Stimulated activated CD8-positive, alpha-beta memory T cell treated with anti-CD3 and anti-CD28 coated beads, Interleukin-7, amount 100 ng/mL, for 4 hours (primary cell): ENCODE measurements at places on chromosomes 12 and 14.
A peak's percentile ranks its signal among the peaks of the same experiment; 100 is the strongest.

DNA sequence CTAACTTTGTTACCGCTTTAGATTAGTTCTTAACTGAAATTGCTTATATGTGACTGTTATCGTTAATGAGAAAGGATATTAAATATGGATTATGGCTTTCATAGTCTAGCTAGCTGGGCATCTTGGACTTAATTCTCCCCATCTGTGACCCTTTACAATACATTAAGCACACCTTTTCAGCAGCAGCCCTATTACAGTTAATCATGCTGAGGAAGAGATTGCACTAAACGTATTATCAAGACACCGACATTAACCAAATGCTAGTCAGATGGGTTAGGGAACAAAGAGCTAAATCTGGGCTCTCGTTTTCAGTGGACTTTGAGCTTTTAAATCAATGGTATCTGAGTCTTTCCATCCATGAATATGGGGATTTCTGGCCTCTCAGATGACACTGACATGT is 447.5 kb upstream of the DCN start:
- no peak for DNase-seq

- DNase-seq = no peak
Measured at GRCh38 chr12:93273834-93274564, 103.7 kb upstream of the NUDT4 start.

GRCh38 chr14:78335531-78335930 is 165.4 kb downstream of the NRXN3 start:
- DNase-seq = no peak

GRCh38 chr12:40038619-40039018 is 67.3 kb downstream of the SLC2A13 start:
- no peak for DNase-seq

DNA sequence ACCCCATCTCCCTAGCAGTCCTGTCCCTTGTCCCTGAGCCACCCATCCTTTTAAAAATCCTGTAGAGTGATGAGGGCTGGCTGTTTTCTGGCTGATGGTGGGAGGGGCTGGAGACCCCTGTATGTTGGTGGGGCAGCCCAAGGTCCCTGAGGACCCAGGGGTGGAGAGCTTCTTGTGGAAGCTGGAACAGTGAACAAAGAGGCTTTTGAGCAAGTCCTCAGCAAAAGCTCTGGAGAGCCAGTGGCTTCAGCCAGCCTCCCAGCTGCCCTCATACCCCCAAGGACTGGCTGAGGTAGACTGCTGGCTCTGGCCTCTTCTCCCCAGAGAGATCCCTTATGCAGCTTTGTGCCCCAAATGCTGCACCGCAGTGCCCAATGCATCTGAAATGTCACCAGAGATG is 29.2 kb upstream of the COL2A1 start:
- no peak for DNase-seq

GRCh38 chr12:65885312-65885711 is 61.0 kb downstream of the HMGA2 start:
- no peak for DNase-seq

DNA sequence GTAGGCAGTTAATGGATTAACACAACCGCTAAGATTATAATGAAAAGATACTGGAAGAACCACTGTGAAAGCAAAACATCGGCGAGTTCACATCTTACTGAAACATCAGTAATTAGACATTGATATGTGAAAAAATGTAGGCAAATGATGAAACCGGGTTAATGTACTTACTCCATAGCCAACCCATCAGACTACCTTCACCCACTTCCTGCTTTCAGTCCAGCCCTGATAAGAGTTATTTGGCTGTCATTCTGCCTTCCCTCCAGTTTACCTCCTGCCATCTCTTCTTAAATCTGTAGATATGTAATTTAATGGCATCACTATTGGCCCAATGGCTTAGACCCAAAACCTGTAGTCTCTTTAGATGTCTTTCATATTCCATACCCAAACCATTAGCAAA is 46.0 kb upstream of the LGR5 start:
- no peak for DNase-seq

DNA sequence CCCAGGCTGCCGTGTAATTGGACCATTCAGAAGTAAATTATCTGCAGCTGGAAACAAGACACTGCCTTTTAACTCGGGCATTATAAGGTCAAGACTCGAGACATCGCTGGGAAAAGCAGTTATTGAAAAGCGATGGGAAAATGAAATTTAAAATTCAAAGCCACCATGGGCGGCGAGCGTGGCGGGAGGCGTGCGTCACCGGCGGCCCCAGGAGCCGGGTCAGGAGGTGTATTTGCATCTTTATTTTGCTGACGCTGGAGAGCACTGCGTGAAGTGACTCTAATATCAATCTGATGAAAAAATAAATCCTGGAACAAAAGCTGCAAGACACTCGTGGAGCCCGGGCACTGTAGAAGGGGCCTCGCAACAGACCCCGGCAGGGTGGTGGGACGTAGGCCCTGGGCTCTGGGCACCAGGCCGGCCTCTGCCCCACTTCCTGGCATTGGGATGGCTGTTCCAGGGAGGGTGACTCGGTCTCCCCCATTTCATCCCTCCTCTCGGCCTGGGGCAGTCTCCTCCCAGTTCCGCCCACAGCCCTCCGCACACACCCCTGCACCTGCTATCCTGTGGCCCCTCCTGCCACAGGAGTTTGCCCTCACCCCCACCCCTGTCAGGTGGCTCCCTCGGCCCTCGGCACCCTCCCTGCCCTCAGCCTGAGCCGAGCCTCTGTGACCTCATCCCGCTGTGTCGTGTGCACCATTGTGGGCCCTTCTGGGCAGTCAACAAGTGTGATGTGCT is 196.2 kb downstream of the KIF26A start:
- no peak for DNase-seq

DNA sequence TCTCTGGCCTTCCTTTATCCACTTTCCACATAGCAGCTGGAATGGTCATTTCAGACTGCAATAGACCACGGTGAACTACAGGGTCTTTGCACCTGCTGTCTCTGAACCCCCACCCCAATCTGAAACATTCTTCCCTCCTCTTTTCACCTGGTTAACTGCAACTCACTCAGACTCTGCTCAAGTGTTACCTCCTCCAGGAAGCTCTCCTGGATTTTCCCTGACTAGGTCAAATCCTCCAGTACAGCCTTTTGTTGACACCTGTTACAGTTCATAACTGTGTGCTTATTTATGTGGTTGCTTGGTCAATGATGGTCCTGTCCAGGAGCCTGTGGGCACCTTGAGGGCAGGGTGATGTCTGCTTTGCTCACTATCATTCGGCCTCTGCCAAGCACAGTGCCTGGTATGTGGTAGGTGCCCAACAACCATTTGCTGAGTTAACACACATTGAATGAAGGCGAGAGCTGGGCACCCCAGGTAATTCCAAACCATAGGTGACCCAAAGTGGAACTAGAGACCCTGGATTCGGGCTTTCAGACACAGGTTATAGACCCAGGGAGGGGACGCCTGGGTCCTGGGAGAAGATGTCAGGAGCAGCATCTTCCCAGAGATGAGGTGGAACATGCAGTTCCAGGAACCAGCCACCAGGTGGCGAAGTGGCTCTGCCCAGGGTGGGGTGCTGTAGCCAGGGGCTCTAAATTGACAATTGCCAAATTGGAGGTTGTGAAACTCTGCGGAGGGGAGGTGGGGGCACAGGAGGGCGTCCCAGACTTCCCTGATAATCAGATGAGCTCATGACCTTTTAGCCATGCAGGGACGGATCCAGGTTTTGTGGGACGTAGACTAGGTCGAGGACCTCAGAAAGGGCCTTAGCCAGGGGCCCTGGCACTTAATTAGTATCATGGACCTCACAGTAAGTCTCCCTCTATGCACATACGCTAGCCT is 28.1 kb downstream of the TRPV4 start:
- peak; percentile 45 for DNase-seq

DNA sequence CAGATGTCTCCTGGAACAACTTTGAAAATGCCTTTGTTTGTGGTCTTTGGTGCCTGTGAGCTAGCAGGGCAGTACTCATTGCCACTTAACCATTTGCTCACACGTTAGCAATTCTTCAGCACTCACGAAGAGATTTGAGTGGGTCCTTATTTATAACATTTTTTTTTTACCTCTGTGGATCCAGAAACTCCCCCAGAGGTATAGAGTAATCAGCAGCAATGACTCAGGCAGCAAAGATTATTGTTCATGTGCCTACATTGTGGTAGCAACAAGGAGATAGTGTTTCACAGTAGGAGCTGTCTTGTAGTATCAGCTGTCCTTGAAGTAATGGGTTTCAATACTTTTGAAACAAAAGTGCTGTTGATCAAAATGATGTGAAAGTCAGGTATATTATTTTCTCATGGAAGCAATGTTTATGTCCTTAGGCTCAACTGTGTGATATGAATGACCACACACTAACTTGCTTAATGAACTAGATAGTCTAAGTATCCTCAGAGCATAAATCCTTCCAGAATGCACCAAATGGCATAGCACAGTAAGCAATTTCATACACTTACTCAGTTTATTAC is 304.1 kb downstream of the EGLN3 start:
- DNase-seq = no peak

DNA sequence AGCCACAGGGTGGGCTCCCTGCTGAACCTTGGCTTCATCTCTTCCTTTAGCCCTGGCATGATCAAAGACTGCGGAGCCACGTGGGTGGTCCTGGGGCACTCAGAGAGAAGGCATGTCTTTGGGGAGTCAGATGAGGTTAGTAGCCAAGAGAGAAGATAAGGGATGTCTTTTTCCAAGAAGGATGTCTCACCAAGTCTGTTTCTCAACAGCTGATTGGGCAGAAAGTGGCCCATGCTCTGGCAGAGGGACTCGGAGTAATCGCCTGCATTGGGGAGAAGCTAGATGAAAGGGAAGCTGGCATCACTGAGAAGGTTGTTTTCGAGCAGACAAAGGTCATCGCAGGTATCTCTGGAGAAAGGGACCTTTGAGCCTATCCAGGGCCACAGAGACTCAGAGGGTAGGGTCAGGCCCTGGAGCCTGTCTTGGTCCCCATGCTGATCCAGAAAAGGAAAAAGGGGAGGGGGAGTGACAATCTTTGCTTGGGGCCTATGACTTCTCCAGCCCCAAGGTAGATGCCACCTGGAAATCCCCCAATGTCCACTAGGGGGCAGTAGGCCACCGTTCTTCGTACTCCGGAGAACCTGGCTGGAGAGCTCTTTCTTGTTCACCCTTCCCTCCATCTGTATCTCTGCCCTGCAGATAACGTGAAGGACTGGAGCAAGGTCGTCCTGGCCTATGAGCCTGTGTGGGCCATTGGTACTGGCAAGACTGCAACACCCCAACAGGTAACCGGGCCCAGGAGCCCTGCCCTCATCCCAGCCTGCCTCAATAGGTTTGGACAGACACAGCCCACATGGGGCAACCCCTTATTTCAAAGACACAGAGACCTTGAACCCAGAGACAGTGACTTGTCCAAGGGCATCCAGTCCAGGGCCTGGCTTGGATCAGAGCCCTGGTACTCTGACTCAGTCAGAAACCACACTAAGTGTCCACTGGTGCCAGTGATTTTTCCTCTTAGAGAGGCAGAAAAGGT is 2.0 kb downstream of the TPI1 start:
- DNase-seq = peak; percentile 77

- DNase-seq = no peak
Measured at GRCh38 chr12:32659908-32660440, 19.1 kb upstream of the DNM1L start.

GRCh38 chr14:31060253-31060875 is 34.2 kb upstream of the STRN3 start:
- DNase-seq = no peak

GRCh38 chr12:96456265-96456974 is 33.0 kb upstream of the CFAP54 start:
- no peak for DNase-seq

DNA sequence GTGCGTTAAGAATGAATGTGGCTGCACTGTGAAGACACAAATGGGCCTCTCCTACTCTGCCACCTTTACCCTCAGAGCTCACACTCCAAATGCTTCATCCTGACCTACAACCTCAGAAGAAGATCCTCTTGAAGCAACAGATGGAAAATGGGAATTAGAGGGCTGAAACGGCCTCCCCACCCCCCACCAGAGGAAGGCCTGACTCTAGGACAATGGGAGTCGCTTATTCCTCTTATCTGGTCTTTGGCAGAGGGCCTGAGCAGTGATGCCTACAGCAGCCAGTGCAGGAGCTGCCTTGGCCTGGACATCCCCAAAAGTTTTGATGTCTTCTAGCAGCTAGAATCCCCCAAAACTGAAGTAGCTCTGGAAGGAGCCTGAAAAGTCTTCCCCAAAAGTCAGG is 29.2 kb downstream of the BTBD7 start:
- DNase-seq = no peak

GRCh38 chr14:101977311-101978071 is 13.1 kb downstream of the DYNC1H1 start:
- no peak for DNase-seq

DNA sequence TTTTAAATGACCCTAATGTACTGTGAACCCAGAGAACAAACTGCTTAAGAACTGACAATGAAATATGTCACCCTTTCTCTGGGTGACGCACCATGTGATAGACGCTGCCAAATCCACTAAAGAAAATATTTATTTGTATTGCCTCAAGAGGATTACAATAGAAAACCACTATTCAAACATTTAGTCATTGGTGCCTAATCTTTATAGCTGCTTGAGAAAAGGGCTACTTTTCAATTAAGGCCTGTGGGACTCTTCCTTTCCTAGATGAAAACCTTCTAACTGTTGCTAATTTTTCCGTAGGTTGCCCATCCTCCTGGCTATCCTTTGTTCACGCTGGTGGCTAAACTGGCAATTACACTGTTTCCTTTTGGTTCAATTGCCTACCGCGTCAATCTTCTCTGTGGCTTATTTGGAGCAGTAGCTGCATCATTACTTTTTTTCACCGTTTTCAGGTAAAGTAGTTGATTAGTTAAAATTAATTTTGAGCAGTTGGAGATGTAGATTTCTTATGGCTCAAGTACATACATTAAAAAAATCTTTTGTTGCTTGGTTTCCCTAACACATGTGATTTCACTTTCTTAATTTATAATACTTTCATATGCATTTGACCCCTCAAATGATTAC is 6.0 kb downstream of the TMEM260 start:
- no peak for DNase-seq

DNA sequence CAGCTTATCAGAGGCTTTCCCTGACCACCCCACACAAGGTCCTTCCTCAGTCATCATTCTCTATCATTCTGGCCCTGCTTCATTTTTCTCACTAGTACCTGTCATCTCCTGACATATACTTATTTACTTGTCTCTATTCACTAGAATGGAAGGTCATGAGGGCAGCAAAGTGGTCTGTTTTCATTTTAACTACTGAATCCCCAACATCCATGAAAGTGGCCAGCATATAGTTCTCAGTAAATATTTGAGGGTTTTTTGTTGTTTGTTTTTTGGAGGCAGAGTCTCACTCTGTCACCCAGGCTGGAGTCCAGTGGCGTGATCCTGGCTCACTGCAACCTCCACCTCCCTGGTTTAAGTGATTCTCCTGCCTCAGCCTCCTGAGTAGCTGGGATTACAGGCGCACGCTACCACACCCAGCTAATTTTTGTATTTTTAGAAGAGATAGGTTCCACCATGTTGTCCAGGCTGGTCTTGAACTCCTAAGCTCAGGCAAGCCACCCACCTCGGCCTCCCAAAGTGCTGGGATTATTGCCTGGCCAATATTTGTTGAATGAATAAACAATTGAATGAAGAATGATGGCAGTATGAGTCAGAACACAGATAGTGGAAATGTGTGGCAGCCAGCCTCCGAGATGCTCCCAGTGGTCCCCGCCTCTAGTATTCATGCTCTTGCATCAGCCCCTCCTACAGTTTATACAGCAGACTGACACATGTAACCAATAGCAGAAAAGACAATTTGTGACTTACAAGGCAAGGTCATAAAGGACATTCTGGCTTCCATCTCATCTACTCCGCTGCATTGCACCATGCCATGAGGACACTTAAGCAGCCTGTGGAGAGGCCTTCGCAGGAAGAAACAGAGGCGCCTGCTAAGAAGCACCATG is 7.0 kb upstream of the ANO6 start:
- DNase-seq = no peak

GRCh38 chr14:55386037-55386808 is 25.4 kb downstream of the ATG14 start:
- no peak for DNase-seq
